GM20000 (cell line): ENCODE measurements at places on chromosomes 12 and 14.
A peak's percentile ranks its signal among the peaks of the same experiment; 100 is the strongest.

GRCh38 chr12:7832059-7832696 lies 40.5 kb downstream of the SLC2A14 start:
- peak; percentile 72 for DNase-seq

DNA sequence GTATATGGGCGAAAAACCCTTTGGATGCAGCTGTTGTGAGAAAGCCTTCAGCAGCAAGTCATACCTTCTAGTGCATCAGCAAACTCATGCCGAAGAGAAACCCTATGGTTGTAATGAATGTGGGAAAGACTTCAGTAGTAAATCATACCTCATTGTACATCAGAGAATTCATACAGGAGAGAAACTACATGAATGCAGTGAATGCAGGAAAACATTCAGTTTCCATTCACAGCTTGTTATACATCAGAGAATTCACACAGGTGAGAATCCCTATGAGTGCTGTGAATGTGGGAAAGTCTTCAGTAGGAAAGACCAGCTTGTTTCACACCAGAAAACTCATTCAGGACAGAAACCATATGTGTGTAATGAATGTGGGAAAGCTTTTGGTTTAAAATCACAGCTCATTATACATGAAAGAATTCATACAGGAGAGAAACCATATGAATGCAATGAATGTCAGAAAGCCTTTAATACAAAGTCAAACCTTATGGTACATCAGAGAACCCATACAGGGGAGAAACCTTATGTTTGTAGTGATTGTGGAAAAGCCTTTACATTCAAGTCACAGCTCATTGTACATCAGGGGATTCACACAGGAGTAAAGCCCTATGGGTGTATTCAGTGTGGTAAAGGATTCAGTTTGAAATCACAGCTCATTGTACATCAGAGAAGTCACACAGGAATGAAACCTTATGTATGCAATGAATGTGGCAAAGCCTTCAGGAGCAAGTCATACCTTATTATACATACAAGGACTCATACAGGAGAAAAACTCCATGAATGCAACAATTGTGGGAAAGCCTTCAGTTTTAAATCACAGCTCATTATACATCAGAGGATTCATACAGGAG lies 21.4 kb downstream of the ZNF268 start:
- DNase-seq: no peak

DNA sequence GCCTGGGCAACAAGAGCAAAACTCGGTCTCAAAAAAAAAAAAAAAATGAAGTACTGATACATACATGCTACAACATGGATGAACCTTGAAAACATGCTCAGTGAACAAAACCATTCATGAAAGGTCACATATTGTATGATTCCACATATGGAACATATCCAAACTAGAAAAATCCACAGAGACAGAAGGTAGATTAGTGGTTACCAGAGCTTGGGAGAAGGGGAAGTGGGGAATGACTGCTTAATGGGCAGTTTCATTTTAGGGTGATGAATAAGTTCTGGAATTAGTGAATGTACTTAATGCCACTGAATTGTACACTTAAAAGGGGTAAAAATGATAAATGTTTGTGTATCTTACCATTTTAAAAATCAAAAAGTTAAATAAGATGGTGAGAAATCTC lies 2.7 kb downstream of the ITGB7 start:
- DNase-seq: no peak

DNA sequence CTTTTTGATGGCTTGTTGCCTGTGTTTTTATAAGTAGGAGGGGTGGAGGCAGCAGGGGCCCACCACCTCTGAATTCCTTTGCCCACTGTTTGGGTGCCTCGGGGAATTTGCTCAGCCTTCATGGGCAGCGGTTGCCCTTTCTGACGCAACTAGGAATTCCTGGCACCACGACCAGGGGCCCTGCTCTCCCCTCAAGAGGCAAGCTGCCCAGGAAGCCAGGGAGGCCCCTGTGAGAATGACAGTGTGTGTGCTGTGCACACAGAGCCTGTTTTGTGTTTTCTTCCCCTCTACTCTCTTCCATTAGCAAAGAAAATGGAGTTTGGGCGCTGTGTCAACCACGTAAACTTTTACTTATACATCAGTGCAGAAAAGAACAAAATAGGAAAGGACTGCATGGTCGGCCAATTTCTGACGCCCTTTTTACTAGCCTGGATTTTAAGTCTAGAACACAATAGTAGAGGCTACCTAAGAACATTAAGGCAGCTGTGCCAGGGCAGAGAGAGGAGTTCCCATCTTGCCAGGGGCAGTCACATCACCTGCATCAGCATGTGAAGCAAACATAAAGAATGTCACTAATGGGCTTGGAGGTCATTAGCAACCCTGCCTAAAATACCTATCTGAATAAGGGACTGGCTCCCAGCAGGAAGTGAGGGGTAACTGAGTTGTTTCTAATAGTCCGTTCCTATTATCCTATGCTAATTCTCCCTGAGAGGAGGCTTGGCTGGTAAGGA lies 17.9 kb upstream of the PTGR2 start:
- DNase-seq: no peak

DNA sequence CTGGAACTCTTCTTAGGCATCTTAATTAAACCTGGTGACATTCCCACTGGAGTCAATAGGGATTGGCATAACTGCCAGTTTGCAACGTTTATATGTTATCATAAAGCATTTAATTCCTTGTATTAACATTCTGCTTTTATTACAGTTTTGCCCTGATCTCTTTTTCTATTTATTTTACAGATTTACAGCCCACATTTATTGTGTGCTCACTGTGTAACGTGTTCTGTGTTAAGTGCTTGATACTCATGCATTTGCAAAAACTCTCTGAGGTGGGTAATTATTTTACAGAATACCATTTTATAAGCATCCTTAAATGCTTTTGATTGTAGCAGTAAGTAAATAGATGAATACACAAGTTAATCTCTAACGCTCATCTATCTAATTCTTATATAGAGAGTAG lies 341.5 kb upstream of the FAR2 start:
- DNase-seq: no peak

DNA sequence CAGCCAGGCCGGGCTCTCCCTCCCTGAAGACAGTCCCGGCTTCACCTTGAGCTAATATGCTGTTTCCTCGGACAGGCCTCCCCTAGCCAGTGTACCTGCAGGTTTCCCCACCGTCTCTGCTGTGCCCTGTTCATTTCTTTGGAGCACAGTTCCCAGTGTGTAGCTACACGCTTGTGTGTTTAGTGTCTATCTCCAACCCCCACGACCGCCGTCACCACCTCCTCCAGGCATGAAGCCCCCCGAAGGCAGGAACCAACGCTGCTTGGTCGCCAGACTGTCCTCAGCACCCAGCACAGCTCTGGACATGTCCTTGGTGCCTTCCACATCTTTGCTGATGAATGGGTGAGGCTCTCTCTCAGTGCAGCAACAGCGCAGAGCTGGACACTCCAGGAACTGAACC lies 26.2 kb upstream of the PLEKHG6 start:
- no peak for DNase-seq

GRCh38 chr14:100422556-100423316 lies 99.6 kb downstream of the SLC25A47 start:
- DNase-seq: no peak
